Glomerular endothelial cell (primary cell): ENCODE measurements at places on chromosomes 2 and 18. TPM values are rescaled to one million over a fixed set of nuclear protein-coding genes. Genes with fewer than 3 reads are reported as not detected.

DNA sequence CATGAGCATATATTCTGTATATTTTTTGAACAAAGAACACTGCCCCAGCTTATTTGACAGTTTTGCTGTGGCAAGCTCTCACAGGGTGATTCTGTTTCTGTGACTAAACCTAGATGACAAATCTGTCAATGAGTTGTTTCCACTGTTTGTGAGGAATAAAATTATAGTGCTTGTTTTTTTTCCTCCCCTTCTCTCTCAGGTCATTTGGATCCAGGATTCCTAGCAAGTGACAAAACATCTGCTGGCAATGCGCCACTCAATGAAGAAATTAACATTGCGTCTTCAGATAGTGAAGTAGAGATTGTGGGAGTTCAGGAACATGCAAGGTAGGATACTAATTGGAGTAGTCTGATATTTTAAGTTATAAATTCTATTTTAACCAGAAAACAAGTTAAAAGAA lies 149.3 kb downstream of the HAUS1 start:
- no peak for DNase-seq

- DNase-seq: no peak
Measured at GRCh38 chr2:21396252-21396651, 272.5 kb downstream of the TDRD15 start.

TUBA4B gene
- not detected in 2 replicates for total RNA-seq

DNA sequence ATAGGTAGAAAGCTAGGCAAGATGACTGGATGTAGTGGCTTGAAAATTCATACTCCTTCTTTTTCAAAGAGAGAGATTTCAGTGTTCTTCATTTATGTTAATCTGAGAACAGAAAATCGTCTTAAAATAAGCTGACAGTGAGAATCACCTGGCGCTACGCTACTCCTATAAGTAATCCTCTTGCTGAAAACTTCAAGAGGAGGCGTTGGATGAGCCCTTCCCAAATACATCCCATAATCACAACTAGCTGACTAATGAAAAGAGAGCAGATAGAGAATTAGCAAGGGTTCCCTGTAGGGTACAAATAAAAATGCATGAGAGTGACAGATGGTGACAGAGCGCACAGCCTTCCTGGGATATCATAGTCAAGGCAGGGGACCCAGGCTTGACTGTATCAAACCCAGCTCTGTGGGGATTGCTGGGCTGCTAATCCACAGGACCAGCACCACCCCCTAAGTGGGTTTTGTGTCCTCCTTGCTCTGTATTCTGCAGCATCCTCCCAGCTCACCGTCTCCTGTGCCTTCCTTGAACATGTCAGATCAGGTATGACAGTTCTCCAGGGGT lies 280.2 kb downstream of the SP3 start:
- DNase-seq: no peak

PKDCC gene
- 4.0 and 8.5 TPM in 2 replicates for total RNA-seq
